Stimulated activated CD4-positive, alpha-beta T cell treated with anti-CD3 and anti-CD28 coated beads, Interleukin-2, amount 100 ng/mL, for 24 hours (primary cell): ENCODE measurements at places on chromosomes 5 and 9.

DNA sequence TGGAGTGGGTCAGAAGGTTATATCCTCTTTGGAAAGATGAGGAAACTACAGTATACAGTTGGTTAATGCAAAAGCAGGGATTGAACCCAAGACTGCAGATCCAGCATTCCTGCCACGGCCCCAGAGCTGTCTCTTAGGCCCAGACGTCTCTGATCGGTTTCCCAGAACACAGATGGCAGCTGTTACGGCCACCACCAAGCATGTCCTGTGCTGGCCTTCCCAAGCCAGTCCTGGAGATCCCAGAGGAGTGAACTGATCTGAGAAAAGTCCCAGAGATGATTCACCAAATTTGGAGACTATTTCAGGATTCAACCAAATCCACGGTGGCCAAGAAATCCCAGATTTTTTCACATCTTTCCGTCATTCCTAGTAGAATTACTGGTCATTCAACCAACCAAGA, 20.1 kb downstream of the TNIP1 start:
- DNase-seq, result no peak

DNA sequence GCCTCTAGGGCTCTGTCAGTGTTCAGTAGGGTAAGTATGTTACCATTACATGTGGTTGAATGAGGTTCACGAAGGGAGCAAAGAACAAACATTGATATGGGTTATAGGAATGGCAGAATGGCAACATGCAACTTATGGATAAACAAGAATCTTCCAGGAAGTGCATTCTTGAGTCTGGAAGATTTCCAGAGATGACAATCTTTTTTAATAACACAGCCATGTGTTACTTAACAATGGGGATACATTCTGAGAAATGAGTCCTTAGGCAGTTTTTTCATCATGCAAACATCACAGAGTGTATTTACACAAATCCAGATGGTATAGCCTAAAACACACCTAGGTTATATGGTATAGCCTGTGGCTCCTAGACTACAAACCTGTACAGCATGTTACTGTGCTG, 9.1 kb upstream of the SLC28A3 start:
- DNase-seq, result no peak

GRCh38 chr9:106700676-106701075, 162.3 kb upstream of the ZNF462 start:
- no peak for DNase-seq

DNA sequence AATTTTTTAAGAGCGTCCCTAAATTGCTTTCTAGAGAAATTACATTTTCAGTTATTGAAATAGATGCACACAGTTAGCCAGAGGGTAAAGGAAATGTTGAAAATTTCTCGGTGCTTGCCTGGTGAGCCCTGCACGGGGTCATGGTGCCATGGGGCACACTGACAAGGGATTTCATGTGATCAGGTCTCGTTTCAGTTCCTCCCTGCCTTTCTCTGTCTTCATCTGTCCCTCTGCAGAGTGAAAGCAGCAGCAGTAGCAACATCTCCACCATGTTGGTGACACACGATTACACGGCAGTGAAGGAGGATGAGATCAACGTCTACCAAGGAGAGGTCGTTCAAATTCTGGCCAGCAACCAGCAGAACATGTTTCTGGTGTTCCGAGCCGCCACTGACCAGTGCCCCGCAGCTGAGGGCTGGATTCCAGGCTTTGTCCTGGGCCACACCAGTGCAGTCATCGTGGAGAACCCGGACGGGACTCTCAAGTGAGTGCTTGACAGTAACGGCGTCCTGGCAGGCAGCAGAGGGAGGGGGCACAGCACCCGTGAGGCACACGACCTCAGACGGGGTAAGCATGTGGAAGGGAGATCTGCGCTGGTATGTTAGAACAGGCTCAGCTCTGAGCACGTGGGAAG, 89.1 kb upstream of the OTULINL start:
- no peak for DNase-seq

- peak; percentile 47 for DNase-seq
Observed at GRCh38 chr5:111627862-111628261, 115.5 kb upstream of the STARD4 start.

DNA sequence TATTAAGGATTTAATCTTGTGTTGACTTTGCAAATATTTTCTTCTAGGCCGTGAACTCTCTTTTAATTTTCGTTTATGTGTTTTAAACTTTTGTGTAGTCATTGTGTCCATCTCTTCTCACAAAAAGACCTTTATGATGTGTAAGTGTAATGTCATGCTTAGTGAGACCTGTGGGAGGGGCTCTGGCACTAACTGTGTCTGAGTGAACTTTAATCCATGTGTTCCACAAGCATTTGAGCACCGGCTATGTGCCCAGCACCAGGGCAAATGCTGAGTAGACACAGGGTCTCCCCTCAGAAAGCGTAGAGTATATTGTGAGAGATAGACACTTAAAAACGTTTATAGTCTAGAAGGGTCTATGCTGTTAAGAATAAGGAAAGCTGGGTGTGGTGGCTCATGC, 272.6 kb upstream of the TUT7 start:
- no peak for DNase-seq

DNA sequence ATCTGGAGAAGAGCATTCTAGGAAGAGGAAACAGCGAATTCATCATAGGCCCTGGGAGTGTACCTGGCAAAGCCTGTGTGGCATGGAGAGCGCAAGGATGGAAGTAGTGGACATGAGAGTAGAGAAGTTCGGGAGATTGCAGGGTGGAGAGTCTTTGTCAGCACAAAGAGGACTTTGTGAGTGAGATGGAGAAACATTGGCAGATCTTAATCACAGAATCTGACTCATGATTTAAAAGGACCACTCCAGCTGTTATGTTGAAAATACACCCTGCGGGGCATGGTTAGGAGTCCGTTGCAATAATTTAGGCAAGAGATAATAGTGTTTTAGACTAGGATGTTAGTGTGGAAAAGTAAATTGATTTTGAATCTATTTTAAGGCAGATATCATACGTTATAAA, 116.9 kb downstream of the HACD4 start:
- no peak for DNase-seq

GRCh38 chr9:109499093-109499630, 1.1 kb upstream of the PTPN3 start:
- no peak for DNase-seq

DNA sequence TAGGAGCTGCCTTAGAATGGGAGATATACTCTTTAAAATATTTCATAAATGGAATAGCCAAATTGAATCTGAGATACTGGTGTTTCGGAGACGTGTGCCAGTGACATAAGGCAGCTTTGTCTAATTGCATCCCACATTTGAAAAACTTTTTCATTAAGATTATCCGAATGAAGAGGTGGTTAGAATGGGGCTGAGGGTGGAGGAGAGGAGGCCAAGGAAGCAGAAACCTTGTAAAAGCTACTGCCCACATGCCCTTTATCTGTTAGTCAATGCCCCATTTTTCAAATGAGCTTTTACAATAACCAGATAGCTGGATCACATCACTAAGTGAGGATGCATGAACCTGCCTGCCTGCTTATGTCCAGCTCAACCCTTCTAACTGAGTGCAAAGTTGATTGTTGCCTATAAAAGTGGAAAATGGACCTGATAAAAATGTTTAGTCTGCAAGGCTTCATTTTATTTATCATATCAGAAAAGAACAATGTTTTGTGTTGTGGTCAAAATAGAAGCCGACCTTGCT, 34.8 kb downstream of the SNX24 start:
- no peak for DNase-seq

DNA sequence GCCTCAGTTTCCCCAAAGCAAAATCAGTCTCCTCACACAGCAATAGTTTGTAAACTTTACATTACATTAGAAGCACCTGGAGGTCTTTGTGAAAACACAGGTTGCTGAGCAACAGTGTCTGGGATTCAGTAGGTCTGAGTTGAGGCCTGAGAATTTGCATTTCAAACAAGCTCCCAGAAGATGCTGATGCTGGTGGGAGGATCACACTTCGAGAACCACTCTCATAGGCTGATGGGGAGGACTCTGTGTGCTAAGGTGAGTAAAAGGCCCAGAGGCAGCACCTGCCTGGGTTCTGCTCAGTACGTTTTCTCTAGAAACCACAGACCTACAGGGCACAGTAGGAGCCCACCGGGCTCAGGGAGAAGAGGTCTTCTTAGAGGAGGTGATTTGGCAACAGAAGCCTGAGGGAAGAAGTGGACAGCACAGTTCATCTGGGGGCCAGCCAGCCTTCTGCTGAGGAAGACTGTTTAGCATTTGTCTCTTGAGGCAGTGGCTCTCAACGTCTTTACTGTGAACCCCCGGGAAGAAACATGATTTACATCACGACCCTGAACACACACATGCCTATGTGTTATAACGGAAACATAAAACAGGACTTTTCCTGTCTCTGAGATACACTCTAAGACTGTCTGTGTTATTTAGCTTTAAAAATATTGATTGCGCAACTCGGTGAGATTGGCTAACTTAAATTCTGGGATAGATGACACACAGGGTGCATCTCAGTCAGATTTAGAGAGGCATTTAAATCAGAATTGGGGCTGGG, 24.8 kb upstream of the DENND1A start:
- no peak for DNase-seq

- no peak for DNase-seq
Observed at GRCh38 chr9:130839132-130840111, 4.4 kb downstream of the ABL1 start.

GRCh38 chr9:96169484-96169883, 132.5 kb downstream of the HSD17B3 start:
- DNase-seq, result no peak

GRCh38 chr9:1938135-1938534, 77.0 kb upstream of the SMARCA2 start:
- no peak for DNase-seq

GRCh38 chr5:180139731-180140055, 68.1 kb upstream of the RNF130 start:
- no peak for DNase-seq

GRCh38 chr5:116892993-116893392, 318.4 kb upstream of the SEMA6A start:
- DNase-seq, result no peak

DNA sequence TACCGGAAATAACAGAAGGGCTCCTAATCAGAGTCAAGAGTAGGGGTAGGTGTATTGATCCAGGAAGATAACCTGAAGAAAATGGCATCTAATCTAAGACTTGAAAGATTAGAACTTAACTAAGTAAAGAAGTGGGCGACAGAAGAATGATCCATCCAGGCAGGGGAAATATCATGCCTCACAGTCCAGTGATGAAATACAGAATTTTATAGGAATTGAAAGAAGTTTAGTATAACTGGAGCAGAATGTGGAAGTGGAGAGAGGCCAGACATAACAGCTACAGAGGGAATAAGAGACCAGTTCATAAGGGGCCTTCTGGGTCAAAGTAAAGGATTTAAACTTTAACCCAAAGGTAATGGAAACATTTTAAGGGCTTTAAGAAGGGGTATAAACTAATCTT, 42.2 kb downstream of the ERP44 start:
- DNase-seq, result no peak

DNA sequence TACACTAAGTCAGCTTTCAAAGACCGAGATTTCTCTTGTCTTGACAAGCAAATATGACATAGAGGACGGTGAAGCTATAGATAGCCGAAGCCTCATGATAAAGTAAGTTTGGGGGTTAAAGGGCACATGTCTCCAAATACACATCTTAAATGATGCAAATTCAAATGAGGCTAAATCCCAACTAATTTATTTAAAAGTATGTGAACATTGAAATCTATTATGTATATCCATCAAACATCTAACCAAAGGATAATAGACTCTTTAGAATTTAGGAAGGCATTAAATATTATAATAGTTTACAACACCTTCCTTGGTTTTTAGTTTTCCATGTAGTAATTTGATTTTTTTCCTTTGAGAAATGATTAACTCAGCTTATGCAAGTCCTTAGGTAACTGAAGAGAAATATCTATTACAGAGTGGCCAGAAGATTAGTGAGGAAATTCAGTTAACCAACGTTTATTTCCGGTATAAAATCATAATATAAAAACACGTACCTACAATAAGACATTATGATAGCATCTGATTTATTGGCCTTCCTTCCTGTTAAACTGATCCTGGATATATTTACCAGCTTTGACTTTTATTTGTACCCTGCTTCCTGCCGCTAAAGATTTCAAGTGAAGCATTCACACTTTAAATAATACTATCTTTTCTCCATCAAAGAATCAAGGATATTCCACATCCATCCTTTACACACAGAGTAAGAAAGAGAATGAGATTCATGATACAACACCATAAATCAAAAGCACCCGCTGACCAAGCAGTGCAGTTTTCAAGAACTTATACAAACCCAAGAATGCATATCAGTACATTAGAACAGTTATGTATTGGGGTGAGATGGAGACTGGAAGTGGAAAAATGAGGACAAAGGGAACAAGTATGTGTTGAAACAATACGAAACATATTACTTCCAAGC, 31.9 kb upstream of the F2R start:
- no peak for DNase-seq

- DNase-seq, result no peak
Observed at GRCh38 chr5:112528928-112529327, 109.9 kb upstream of the EPB41L4A start.

DNA sequence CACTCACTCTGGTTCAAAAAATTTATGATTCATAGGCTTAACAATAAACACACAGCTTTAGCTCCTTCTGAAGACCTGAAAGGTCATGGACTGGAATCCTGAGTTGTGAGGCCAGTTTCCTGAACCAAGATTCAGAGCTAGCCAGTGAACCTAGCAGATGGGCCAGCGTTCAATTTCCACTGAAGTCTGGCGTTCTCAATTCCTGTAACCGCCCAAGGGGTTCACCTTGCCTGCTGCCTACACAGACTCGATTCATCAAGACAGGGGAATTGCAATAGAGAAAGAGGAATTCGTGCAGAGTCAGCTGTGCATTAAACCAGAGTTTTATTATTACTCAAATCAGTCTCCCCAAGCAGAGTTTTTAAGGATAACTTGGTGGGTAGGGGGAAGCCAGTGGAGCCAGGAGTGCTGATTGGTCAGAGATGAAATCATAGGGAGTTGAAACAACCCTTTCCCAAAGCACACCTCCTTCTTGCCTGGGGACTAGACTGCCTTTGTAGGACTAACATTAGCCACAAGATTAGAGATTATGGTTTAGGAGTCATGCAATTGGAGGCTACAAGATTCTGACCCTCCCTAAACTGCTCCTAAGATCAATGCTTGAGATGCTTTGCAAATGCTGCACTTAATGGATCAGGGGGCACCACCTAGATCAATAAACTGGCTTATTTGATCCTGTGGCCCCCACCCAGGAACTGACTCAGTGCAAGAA, 117.5 kb upstream of the SHB start:
- DNase-seq, result no peak

GRCh38 chr5:17216974-17217492, 398 bp upstream of the BASP1 start:
- DNase-seq, result no peak

GRCh38 chr5:155303120-155303519, 289.6 kb downstream of the KIF4B start:
- DNase-seq, result no peak
